T-helper 2 cell (primary cell): ENCODE measurements at places on chromosomes 12 and 14.
A peak's percentile ranks its signal among the peaks of the same experiment; 100 is the strongest.

DNA sequence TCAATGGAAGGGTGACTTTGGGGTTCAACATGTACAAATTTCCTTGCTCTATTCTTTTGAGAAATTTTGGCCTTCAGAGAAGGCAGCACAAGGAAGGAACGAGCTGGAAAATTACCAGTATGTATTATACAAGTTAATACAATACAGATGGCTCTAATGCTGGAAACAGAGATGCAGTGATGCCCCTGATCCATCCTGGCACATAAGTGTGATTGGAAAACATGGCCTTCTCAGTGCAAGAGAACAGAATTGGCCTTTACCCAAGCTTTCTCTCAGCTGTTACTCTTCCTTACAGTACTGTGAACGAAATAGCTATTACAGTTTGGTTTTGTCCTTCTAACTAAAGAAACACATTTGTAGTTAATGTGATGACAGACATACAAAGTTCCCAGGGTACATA lies 102.5 kb upstream of the GPHB5 start:
- no peak for DNase-seq

GRCh38 chr12:121165316-121165715 lies 32.6 kb downstream of the P2RX7 start:
- no peak for DNase-seq

- DNase-seq, result no peak
Observed at GRCh38 chr12:11822081-11822834, 172.8 kb downstream of the ETV6 start.

DNA sequence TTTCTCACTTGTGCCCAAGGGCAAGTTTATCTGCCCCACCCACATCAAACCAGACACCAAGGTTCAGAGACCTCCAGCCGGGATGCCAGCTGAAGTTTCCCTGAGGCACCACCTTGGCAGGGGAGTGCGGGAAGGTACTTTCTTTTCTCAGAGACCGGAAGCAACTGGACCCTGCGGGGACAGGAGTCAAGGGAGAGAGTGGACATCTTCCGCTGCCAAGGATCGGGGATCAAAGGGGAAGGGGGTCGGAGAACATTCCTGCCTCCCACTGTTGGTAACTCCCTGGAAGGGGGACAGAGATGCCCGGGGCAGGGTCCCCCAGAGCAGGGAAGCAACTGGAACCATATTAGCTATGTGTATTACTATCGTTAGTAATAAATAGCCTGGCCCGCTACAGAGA lies 161.8 kb downstream of the DICER1 start:
- DNase-seq, result no peak

DNA sequence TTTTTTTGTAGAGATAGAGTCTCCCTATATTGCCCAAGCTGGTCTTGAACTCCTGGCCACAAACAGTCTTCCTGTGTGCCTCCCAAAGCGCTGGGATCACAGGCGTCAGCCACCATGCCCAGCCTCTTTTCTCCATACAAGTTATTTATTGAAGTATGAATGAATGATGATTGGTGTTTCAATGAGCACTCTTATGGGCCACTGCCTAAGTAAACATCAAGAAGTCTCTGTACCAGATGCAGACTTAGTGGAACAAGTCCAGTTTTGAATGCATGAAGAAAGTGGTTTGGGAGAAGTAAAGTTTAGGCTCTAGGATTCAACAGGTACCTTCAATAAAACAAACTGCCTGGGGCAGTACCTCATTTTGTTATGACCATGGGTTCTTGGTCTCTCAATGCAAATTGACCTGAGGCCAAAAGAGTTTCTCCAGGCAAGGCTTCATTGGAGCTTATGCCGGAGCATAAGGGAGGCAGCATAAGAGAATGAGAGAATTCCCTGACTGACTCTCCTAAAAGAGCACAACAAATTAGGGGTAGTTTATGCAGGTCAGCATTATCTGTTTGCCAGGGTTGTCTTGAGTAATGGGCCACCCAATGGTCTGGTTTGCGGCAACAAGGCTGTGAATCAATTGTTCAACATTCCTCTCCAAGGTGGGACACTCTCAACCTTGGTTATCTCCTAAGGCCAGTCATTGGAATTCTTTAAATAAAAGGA lies 1.1 kb upstream of the GMFB start:
- no peak for DNase-seq

- DNase-seq, result no peak
Observed at GRCh38 chr14:64178814-64179213, 115.4 kb downstream of the ESR2 start.

DNA sequence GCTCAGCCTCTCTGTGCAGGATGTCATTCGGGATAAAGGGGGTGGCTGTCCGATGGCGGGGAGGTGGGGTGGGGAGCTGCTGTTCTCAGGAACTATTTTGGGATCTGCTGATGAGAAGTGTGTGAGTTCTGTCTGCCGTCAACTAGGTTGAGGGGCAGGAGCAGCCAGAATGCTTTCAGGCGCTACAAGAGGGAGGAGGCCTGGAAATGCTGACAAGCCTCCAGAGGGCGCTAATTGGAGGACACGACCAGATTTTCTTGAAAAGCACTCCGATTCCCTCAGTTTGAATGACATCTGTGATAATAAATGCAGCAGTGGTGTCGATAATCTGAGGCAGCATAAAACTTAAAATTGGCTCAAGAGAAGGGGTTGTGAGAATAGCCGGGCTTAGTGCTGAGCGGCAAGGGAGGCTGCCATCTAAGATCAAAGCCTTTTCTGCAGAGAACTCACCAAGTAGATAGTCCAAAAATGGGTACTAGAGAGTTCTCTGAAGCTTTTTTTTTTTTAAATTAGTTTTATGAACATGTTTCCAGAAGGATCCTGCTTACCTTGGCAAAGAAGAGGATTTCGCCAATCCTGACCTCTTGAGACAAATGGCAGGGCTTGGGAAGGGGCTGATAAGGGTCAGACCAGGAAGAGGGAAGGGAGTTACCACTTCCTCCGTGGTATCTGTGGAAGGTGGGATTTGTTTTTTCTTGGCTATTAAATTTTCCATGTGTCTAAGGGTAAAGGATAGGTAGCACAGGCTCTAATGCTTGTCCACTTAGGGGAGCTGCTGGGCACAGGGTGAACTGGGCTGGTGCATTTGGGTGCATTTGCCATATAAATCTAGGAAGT lies 94.4 kb downstream of the CRACR2A start:
- DNase-seq, result peak; percentile 44

DNA sequence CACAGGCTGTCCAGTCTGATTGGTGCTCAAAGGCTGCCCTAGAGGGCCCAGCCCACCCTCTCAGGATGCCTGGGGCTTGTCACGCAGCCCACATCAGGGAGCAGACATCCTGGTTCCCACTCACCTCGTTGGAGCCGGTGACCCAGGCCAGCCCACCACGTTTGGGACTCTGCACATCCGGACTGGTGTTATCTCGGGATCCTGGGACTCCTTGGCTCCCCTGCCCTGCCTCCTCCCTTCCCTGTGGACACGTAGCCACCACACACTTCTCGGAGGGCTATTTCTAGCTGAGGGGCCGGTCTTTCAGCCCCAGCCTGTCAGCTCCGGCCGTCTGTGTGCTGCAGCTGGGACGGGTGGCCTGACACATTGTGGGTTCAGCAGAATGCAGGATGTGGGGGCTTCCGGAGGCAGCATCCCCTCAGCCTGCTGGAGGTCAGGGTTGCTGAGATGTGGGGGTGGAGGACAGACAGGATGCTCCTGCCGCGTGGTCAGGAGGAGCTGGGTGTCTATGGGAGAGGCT lies 12.8 kb upstream of the FGF23 start:
- no peak for DNase-seq

- no peak for DNase-seq
Observed at GRCh38 chr14:86858591-86858990, 1134.4 kb downstream of the GALC start.

GRCh38 chr12:45695035-45695434 lies 34.5 kb upstream of the ARID2 start:
- no peak for DNase-seq

DNA sequence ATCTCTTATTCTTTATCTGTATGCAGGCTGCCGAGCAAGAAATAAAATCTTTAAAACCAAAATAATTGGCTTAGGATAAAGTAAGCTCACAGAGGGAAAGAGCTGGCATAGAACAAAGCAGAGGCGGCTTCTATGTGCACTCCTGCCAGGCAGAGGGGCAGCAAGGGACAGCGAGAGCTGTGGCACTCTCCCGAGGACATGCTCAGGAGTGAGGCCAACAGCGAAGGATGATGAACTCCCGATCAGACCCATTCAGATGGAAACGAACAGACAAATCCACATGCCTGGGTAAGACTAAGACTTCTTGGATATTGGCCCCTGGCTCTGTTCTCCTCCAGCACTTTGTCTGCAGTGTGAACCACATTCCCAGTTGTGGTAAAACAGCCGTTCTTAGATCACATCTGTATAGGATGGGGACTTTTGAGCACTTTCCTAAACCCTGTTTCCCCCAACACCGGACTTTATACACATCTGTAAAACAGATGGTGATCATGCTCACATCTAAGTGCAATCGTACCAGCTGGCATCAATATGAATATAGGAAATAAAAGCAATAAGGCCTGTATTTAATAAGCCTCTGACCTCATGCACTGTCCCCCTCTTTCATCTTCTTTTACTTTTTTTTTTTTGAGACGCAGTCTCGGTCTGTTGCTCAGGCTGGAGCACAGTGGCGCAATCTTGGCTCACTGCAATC lies 134.1 kb downstream of the PPM1H start:
- no peak for DNase-seq

DNA sequence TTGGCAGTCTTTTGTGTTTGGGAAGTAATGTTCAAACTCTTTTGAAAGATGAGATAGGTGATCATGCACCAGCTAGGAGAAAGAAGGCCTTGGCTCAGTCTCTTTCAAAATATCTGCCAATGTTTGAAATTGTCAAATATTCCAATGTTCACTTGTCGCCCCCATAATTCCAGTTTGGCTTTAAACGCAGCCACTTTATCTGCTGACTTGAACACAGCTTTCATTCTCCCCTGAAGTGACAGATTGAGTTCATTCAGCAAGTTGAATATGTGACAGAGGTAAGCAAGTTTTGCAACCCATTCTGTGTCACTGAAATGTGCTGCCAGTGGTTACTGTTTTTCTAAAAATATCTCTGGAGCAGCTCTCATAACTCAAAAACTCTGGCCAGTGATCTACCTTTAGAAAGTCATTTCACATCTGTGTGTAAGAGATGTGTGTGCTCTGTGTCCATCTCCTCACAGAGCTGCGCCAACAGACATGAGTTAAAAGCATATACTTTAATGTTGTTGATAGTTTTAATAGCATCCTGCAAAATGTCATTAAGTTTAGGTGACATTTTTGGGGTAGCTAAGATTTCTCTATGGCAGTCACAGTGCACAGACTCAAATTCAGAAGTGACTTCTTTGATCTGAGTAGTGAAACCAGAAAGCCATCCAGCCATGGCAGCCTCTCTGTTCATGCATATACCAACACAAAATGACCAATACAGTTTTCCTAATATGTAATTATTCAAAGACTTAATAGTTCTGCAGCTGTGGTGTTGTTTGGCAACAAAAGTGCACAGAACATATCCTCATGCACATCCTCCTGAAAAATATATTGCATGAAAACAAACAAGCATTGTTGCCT lies 614.3 kb upstream of the MIS18BP1 start:
- no peak for DNase-seq

- DNase-seq, result peak; percentile 65
Observed at GRCh38 chr12:52351196-52352059, 15.9 kb downstream of the KRT85 start.

DNA sequence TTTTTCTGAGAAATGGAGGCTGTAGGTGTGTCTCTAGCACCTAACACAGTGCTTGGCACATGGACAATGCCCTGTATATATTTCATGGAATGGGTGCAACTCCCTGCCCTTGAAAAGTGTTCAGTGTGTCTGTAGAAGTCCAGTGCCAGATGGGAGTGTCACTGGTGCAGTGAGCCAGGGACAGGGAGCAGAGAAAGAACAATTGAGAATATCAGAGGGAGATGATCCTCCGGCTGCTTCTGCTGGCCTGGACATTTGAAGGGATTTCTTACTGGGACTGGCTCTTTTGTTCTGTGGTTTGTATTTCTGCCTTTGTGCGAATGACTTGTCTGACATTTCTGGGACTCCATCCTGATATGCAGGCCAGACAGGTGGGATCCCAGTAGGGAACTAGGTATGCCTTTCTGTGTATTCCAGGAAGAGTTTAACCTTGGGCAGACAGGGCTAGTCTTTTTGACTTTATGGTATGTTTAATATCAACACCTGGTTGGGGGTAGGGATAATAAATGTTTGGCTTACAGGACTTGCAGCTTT lies 328.0 kb downstream of the NRXN3 start:
- no peak for DNase-seq

GRCh38 chr12:22969521-22969920 lies 344.6 kb downstream of the ETNK1 start:
- no peak for DNase-seq

DNA sequence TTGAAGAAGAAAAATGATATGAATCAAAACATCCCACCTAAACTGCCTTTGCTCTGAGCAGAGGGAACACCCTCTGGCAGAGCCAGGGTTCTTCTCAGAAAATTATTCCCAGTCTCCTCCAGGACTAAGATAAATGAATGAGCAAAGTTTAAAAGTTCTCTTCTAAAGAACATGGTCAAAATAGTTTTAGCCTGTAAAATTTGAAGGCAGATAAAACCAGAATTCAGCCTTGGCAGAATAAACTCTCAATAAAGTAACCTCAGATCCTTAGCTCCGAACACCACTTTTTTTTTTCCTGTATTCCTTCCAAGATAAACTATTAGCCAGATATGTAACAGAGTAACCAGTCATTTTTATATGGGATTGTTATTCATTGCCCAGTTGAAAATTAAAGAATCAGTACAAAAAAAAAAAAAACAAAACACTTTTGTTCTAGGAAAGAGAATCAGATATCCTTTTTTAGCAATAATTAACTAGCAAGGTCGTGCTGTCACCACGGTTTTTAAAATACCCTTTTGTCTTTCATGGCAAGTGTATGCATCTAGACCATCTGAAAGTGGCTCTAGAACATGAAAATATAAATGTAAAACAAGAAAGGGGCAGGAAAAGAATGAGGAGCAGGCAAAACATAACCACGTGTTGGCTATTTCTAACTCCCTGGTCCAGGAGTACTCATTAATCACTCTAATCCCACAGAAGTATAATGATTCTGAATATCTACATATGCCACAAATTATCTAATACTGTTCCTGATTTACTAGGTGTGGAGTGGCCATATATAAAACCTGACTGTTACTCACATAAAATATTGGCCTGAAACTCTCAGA lies 60.8 kb downstream of the CAPZA3 start:
- DNase-seq, result no peak

DNA sequence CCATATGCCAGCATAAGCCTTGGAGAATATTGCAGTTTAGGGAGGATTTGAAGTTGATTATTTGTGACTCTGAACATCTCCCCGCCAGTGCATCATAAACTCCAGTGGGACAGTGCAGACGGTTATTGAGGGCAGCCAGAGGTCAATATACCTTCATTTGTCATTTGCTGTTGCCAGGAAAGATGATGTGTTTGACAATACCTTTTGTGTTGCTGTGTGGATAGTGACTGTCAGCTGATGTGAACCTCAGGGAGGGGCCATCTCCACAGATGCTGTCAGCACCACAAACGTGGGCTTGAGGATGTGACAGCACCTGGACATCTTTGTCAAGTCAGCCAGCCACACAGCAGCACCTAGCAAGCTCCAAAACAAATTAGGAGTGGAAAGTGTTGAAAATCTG lies 11.5 kb downstream of the CCDC198 start:
- no peak for DNase-seq

- DNase-seq, result no peak
Observed at GRCh38 chr14:68564191-68564825, 228.6 kb downstream of the ZFP36L1 start.
